ENCODE measurements at places on chromosomes 6 and 20.

- no peak for DNase-seq
Measured at GRCh38 chr20:13825465-13825864, 40.6 kb downstream of the NDUFAF5 start.

- no peak for DNase-seq
Measured at GRCh38 chr20:33696448-33696847, 10.3 kb upstream of the E2F1 start.

- DNase-seq: no peak
Measured at GRCh38 chr20:62493886-62494285, 18.1 kb upstream of the GATA5 start.

GRCh38 chr20:41304424-41305079, 13.0 kb downstream of the ZHX3 start:
- no peak for DNase-seq

GRCh38 chr20:61251529-61252393, at the start of gene CDH4:
TSS of gene CDH4 (plus strand) at chr20:61252261.
- DNase-seq: no peak

DNA sequence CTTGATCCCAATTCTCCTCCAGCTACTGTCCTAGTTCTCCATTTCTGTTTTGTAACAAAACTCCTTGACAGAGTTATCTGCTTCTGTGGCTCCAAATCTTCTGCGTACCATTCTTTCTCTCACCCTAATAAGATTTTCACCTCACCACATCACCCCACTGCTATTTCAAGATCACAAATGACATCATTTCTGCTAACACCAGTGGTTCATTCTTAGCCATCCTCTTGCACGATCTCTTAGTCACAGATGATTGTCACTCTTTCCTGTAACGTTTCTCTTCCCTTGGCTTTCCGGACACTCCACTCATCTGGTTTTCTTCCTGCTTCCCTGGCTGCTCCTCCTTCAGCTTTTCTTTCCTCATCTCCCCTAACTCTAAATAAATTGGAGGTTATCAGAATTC, 56.8 kb upstream of the FABP7 start:
- no peak for DNase-seq

GRCh38 chr6:85756982-85757381, 114.3 kb upstream of the SYNCRIP start:
- DNase-seq: no peak

DNA sequence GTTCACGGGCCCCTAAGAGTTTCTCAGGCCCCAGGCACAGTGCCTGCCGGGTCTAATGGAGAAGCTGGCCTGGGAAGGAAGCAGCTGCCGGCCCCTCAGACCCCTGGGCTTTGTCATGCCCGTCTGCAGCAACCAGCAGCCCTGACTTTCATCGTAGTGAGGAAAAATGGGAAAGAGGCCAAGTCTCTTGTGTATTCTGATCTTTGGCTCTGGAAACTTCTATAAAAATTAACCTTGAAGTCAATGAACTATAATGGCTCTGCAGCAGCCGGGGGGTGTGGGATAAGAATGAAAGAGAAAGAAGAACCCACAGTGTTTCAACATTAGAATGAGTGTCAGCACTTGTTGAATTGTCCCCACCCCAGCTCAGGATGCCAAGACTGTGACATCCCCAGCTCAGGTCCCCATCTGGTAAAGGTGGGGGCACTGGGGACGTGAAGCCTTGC, 12.9 kb downstream of the TGM2 start:
- DNase-seq: no peak

GRCh38 chr20:60960500-60960899, 291.6 kb upstream of the CDH4 start:
- DNase-seq: no peak

DNA sequence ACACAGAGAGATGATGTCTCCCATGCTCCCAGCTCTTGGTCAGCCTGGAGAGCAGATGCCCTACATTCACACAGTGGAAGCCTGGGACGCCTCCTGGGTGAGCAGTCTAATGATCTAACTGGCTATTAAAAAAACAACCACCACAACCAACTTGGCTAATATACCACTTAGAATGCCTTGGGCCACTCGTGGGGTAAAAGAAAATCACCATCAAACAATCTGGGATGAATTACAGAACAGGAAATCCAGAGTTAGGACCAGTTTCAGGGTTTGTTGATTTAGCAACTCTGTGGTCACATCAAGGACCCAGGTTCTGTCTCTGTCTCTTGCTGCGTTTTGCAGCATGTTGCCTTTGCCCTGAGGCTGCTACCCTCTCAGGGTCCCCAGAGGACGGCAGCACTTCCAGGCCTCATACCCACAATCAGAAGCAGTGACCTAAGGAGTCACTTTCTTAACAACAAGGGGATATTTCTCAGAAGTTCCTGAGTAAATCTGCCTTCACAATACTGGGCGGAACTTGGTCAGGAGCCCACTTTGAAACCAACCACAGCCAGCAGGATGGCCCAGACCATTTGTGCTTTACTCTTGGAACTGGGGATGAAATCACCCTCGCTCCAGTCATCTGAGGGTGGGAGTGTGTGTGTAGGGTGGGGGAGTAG, 118.7 kb downstream of the CLIC5 start:
- no peak for DNase-seq

GRCh38 chr6:7513529-7513928, 27.9 kb upstream of the DSP start:
- DNase-seq: no peak

DNA sequence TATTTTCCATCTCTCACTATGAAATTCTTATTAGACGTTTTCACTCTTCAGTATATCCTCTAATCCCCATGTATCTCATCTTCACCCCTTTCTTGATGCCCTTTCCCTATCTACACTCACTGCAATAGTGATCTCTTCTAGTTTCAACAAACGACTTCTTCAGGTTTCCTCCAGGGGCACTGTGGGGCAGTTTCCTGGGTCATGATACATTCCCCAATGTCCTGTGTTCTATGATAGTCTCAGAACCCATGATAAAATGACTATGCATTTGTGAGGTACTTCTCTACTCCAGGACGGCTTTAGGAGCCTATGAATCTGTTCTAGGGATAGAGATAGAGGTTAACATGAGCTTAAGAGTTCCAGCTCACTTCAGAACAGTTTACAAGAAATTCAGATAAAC, 183.3 kb downstream of the FOXC1 start:
- DNase-seq: no peak

- no peak for DNase-seq
Measured at GRCh38 chr20:43960231-43960630, 45.6 kb downstream of the TOX2 start.

DNA sequence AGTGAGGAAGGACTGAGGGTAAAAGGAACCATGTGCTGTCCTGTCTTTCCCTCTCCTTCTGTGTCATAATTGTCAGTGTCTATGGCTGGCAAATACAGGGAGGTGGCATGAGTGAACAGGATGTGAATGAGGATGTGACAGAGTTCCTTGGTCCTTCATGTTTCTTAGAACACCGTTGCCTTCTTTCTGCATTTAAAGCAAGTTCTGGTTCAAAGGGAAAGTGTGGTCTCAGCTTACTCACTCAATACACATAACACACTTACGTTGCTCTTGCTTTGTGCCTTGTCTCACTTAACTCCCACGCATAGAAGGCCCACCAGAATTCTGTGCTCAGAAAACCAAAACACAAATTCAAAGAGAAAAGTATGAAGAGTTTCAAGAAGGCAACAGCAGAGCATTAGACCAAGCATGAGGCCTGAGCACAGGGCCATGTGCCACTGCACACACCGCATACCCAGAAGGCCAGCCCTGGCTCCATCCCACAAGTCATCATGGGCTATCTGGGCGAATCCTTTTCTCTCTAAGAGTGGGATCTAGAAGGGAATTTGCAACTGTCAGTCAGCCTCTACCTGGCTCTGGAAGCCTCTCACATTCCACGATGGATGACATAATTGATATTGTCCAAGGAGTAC, 38.9 kb upstream of the SAYSD1 start:
- DNase-seq: no peak

GRCh38 chr6:119078376-119079282, at the start of gene FAM184A:
TSS of gene FAM184A (minus strand) at chr6:119078664. CDS start at chr6:119078299, 365 bp downstream.
- no peak for DNase-seq

- DNase-seq: no peak
Measured at GRCh38 chr20:57316795-57317201, 12.8 kb upstream of the SPO11 start.

- no peak for DNase-seq
Measured at GRCh38 chr20:49712646-49712995, 1.1 kb downstream of the B4GALT5 start.

GRCh38 chr6:25749837-25750236, 4.7 kb upstream of the SLC17A4 start:
- no peak for DNase-seq

- no peak for DNase-seq
Measured at GRCh38 chr6:157962601-157963302, 18.9 kb upstream of the SYNJ2 start.

GRCh38 chr20:49484180-49485140, 2.0 kb upstream of the KCNB1 start:
- DNase-seq: peak; percentile 13

- no peak for DNase-seq
Measured at GRCh38 chr6:91654357-91654756, 1067.5 kb upstream of the MAP3K7 start.

DNA sequence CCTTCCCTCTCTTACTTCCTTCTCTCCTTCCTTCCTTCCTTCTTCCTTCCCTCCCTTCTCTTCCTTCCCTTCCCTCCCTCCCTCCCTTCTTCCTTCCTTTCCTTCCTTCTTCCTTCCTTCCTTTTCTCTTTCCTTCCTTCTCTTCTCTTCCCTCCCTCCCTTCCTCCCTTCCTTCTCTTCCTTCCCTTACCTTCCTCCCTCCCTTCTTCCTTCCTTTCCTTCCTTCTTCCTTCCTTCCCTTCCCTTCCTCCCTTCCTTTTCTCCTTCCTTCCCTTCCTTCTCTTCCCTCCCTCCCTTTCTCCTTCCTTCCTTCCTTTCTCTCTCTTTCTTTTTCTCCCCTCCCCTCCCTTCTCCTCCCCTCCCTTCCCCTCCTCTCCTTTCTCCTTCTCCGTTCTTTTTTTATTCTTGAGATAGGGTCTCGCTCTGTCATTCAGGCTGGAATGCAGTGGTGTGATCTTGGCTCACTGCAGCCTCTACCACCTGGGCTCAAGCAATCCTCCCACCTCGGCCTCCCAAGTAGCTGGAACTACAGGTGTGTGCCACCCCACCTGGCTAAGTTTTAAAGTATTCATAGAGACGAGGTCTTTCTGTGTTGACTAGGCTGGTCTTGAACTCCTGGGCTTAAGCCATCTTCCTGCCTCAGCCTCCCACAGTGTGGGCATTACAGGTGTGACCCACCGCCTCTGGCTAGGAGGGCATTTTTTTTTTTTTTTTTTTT, 1.1 kb upstream of the ZNF512B start:
- no peak for DNase-seq

DNA sequence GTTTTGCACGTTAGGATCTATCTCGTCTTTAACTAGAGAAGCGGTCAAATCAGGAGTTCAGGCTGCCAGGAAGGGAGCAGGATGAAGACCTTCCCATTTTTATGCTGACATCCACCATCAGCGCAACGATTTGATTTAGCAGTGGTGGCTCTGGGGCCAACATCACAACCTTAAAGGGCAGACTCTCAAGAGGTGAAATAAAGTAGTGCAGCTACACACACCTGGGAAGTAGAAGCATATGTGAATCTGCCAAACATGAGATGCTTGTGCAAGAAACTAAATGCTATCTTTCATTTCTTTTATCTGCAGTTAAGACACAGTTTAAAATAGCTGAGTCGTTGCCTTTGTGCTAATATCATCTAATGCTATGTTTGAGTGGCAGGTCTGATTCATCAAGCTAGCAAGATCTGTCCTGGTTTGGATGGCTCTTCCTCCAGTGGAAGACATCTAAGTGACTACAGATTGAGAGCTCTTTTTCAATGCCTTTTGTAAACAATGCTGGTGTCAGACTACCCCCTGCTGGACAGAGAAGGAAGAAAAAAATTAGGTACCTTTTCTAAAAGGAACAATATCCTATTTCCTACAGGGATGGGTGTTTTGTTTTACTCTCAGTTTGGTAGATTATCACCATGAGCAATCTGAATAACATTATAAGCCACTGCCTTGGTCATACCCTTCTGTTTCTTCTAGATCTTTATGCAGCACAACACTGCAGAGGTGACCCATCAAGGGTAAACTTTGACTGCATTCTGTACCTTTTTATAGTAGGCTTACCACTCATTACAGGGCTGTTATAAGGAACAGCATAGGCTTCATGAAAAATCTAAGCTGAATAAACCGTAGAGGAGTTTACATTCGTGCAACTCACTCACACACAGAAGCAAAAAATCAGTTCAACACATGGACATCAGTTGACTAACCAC, 171.6 kb upstream of the FBXL4 start:
- no peak for DNase-seq

DNA sequence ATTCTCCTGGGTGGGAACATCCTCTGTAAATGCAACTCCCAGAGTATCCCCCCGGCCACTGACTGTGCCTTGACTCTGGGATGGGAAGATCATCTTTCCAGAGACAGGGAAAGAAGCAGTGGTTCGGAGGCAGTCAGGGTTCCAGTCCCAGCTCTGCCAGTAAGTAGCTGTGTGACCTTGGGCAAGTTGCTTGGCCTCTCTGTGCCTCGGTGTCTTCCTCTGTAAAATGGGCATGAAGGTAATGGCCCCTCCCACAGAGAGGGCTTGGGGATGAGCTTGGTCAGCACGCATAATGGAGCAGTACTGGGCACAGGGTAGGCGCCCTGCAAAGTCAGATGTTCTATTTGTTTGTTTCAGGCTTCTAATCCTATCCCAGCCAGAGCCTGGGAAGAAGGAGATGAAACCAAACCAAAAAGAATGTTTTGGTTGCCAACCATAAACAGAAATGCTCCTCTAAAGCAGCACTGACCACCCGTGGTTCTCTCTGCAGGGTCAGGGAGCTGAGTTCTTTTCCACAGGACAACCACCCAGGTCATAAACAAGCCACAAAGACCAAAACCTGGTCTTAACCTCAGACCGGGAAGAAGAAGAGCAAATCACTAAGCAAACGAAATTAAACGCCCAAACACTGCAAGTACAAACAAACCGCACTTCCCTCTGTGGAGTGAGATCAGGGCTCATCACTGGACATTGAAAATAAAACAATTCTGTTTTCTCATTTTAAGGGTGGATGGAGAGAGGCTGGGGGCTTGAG, 381.0 kb upstream of the SULF2 start:
- DNase-seq: no peak

All from cortex of kidney (tissue), 1 donor.